Cerebellum (tissue), 4 donors: ENCODE measurements at places on chromosomes 5 and 9. TPM values are rescaled to one million over a fixed set of nuclear protein-coding genes. Genes with fewer than 3 reads are reported as not detected.

Gene BHMT2
- total RNA-seq = 0.82 TPM

Gene LCN12
- 0.36 TPM for total RNA-seq

GRCh38 chr5:133509742-133510079 is 102.6 kb downstream of the FSTL4 start:
- no peak for DNase-seq

DNA sequence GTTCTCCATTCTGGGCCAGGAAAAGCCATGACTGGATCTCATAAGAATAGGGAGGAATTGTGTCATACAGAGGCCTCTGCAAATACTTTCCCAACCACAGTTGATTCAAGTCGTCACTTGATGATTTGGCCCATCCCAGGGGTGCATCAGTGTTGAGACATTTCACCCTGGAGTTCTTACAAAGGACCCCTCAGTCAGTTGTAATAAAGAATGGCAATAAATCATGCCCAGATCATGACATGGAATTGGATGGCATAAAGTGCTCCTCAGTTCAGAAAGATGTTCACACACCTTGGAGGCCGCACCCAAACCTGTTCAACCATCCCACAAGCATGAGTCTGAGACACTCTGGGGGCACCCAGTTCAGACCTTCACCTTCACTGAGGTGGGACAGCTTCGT is 168.1 kb downstream of the NR3C1 start:
- no peak for DNase-seq

GRCh38 chr9:99336005-99336404 is 113.9 kb downstream of the SEC61B start:
- DNase-seq = peak; percentile 80
